ENCODE measurements at places on chromosomes 4 and X. TPM values are rescaled to one million over a fixed set of nuclear protein-coding genes. Genes with fewer than 3 reads are reported as not detected.
A peak's percentile ranks its signal among the peaks of the same experiment; 100 is the strongest.

DNA sequence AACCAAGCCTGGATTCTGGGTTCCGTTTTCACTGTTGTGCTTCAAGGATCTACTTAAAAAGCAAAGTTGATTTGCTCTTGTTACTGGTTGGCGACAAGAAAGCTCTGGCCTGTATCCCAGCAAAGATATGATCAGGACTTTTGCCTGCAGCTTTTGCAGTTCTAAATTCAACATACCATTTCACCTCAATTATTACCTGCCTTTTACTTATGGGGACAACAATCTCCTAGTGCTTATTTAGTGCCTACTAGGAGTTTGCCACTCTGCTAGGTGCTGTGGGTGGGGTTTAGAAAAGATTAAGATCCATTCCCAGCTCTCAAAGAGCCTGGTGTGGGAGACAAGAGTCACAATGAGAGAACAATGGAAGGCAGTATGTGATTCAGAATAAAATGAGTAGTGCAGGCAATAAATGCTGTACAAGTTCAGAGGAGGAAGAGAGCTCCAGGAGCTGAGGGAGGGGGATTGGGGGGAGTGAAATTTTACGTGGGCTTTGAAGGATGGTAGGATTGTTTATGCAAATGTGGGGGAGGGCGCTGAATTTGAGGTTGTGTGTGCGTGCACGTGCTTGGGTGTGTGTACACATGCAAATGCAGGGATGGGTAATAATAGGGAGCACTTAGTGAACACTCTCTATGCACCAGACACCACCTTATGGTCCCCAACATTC, 5.0 kb upstream of the TMEM164 start:
- H3K4me1 ChIP-seq = peaks cover 3% of the 10 kb centered on the region
- H3K36me3 ChIP-seq = no peaks in the 10 kb centered on the region
- no peak for DNase-seq
- no peak overlapping the region for H3K4me3 ChIP-seq

DNA sequence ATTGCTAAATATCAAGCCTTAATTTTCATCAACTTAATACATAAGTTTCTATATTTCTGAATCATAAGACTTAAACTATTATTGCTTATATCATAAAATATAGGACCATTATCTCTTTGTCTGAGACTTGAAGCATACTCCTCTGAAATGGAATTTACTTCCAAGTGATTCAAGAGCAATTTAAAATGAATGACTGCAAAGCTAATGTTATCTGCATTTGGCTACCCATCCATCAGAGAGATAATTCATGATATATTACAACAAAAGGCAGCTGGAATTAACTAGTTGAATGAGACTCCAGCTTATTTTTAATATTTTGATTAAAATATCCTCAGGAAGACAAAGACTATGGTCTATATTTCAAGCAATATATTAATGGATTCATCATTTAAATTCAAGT, 208.6 kb downstream of the UNC5C start:
- no peaks in the 10 kb centered on the region for H3K27me3 ChIP-seq
- no peak overlapping the region for H3K4me3 ChIP-seq

GRCh38 chr4:166519774-166520173, 646.7 kb downstream of the TLL1 start:
- no peaks in the 10 kb centered on the region for H3K4me1 ChIP-seq
- H3K27me3 ChIP-seq = no peaks in the 10 kb centered on the region
- H3K4me3 ChIP-seq = no peak overlapping the region
- no peaks in the 10 kb centered on the region for H3K36me3 ChIP-seq
- H3K27ac ChIP-seq = no peak overlapping the region

GRCh38 chrX:109268340-109268739, 213.5 kb downstream of the GUCY2F start:
- H3K4me3 ChIP-seq = no peak overlapping the region
- H3K27ac ChIP-seq = no peak overlapping the region
- peaks cover 8% of the 10 kb centered on the region for H3K27me3 ChIP-seq
- no peaks in the 10 kb centered on the region for H3K36me3 ChIP-seq
- no peak for DNase-seq

DNA sequence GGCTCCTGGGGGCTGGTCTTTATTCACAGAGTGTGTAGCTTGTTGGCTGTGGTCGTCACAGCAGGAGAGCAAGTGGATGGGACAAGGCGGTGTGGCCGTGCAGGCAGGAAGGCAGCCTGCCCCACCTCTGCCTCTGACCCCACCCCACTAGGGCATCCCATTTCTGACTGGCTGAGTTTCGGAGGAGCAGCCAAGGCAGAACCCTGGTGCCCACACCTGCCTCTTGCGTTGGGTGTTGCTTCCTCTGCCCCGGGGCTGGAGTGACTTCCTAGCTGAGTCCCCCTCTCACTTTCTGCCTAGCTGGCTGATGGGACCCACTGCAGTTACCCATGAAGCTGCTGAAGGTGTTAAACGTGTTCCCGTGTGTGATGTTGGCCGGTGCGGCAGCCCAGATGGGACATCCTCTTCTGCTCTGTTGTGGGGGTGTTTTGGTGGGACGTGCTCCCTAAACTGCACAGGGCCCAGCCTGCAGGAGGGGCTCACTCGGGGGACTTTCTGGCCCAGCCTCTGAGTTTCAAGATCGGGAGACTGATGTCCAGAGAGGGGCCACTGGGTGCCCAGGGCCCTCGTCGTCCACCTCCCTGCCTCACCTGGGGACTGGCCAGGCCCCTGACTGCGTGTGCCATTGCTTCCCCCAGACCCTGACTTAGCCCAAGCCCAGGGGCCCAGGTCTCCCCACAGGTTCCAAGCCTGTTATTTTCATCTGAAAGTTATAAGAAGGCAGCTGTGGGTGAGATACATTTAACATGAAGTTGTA, 101.5 kb downstream of the PSAPL1 start:
- H3K27me3 ChIP-seq = peaks cover 8% of the 10 kb centered on the region
- no peaks in the 10 kb centered on the region for H3K36me3 ChIP-seq
- H3K4me3 ChIP-seq = no peak overlapping the region
- peak; percentile 41 for DNase-seq
- peaks cover 8% of the 10 kb centered on the region for H3K4me1 ChIP-seq

DNA sequence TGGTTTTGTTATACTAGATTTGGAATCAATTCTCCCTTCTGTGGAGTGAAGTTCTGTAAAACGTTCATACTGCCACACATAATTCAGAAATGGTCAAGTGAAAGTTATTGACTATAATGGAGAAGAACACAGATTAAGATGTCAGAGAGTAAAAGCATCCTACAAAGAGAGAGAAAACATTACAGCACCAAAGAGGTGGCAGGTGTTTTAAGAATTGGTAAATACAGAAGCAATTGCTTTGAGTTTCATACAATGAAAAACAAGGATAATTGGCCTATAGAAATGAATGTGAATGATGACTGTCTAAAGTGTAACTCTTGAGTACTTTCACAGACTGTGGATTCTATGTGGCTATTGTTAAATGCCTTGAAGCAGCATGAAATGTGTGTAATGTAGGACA, 435.6 kb upstream of the SMIM31 start:
- H3K4me1 ChIP-seq = no peaks in the 10 kb centered on the region
- no peak overlapping the region for H3K27ac ChIP-seq
- no peaks in the 10 kb centered on the region for H3K36me3 ChIP-seq
- no peaks in the 10 kb centered on the region for H3K27me3 ChIP-seq
- DNase-seq = no peak
- H3K4me3 ChIP-seq = no peak overlapping the region

DNA sequence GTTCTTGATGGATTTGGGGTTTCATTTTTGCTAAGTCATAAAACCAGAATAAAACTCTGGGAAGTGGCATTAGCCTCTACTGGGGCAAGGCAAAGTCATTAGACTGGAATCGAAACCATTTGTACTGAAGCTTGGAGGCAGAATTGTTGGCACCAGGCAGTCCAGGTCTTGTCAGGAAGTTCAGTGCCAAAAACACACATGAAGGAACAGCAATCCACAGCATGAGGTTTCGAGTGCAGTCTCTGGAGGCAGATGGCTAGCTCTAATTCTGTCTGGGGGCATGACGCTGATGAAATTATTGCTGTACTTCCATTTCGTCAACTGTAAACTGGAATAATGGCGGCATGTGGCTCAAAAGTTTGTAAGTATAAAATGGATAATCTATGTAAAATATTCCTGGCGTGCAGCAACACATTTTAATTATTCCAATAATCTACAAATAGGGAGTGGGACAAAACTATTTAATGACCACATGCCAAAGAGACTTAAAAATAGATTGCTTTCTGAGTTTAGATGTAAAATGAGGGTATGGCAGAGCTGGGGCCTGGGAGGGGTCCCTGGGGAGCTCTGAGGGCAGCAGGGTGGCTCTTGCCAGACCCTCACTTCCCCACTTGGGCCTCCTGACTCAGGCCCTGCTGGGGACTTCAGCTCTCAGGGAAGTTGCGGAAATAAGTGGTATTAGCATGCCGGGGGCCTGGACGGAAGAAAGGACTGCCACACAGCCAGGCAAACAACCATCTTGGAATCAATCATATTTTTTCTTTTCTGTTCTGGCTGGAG, 18.8 kb upstream of the CENPU start:
- H3K4me1 ChIP-seq = peaks cover 22% of the 10 kb centered on the region
- no peaks in the 10 kb centered on the region for H3K36me3 ChIP-seq
- no peak overlapping the region for H3K27ac ChIP-seq
- DNase-seq = no peak
- no peaks in the 10 kb centered on the region for H3K27me3 ChIP-seq

DNA sequence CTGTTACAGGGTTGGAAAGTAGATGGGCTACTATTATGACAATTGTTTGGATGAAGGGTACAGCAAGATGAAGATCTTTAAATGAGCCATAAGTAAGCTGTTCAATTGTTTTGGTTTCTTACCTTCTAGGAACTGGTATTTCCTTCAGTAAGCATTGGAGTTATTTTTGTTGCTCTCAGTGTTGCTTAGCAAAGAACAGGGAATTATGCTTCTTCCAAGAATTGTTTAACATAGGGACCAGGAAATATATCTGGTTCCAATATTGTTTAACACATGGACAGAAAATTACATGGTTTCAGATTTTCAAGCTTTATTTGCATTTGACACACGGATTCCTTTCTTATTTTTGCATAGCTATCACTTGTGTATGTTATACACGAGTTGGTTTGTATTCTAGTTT, 1999.0 kb downstream of the ARAP2 start:
- no peak overlapping the region for H3K27ac ChIP-seq
- no peak overlapping the region for H3K4me3 ChIP-seq
- no peaks in the 10 kb centered on the region for H3K4me1 ChIP-seq
- no peaks in the 10 kb centered on the region for H3K36me3 ChIP-seq

Gene GYPE
- 0.29 TPM for total RNA-seq

Gene SHROOM2
- 6.2 TPM for total RNA-seq

Gene ODAPH
- not detected for total RNA-seq

Gene DNAJB14
- total RNA-seq = 41.3 TPM

Gene NEIL3
- 7.4 TPM for total RNA-seq
